Activated CD4-positive, alpha-beta T cell treated with anti-CD3 and anti-CD28 coated beads, Interleukin-2, Interleukin-6, amounts not matched to agents 100 ng/mL and 50 ng/mL, durations not matched to agents 16 hours and 8 hours (primary cell): ENCODE measurements at places on chromosomes 2 and 18.

- no peak for DNase-seq
These were observed 31.5 kb downstream of the FBXO48 start for GRCh38 chr2:68435615-68436014.

- no peak for DNase-seq
These were observed 93.9 kb upstream of the CCDC85A start for GRCh38 chr2:56089931-56090330.

DNA sequence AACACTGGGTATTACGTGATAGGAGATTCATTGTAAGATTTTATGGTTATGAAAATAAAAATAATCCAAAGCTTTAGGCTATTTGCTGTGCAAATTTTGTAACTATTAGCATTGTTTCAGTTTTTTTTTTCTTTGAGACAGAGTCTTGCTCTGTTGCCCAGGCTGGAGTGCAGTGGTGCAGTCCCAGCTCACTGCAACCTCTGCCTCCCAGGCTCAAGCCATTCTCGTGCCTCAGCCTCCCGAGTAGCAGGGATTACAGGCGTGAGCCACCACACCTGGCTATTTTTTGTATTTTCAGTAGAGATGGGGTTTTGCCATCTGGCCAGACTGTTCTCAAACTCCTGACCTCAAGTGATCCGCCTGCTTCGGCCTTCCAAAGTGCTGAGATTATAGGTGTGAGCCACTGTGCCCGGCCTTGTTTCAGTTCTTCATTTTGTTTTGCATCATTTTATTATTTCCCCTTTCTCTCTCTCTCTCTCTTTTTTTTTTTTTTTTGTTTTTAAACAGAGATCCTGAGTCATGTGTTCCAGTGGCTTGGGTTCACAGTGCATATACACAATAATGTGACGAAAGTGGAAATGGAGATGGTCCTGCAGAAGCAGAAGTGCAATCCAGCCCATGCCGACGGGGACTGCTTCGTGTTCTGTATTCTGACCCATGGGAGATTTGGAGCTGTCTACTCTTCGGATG is 25.8 kb downstream of the CASP10 start:
- no peak for DNase-seq

DNA sequence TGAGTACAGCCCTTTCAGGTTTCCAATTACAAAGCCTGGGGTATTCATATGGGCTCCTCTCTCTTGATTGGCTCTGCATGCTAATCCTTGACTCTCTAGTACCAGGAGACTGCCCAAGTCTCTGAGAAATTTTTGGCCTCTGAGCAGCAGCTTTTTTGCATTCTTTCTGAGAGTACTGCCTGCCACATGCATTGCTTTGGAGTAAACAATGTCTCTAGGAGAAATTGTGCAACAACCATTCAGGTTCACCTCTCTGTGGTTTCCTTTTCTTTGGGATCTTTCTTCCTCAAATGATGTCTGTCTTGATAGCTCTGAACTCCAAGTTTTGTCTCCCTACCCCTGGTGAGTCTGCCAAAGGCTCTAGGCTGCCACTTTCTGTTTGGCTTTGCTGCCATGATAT is 115.8 kb upstream of the SETBP1 start:
- no peak for DNase-seq

GRCh38 chr2:9709539-9710285 is 78.9 kb upstream of the YWHAQ start:
- no peak for DNase-seq

DNA sequence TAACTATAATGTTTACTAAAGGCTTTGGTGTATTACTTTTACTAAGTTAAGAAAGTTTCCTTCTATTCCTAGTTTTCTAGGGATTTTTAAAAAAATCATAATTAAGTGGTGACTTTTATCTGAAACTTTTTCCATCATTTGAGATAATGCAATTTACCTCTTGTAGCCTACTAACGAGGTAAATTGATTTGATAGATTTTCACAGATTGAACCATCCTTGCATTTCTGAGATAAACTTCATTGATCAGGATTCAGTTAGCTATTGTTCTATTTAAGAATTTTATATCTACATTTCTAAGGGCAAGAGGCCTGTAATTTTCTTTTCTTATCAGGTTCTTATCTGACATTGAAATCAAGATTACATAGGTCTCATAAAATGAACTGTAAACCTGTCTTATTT is 178.1 kb downstream of the MIB1 start:
- DNase-seq = no peak

DNA sequence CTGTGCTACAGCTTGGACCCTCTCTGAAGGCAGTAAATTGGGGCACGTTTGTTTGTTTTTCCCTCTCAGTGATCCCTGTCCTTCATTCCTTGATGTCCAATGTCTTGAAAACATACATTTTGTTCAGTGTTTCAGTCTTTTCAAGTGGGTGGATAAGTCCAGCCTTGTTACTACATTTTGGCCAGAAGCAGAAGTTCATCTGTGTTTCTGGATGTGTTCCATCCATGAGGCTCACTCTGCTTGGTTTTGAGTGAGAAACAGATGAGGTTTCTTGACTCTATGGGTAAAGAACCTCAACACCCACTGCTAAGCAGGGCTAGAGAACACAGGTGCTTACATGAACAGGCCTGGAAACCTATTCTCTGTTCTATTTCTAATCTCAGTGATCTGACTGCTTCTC is 74.5 kb upstream of the RFX8 start:
- no peak for DNase-seq

- no peak for DNase-seq
These were observed 4.9 kb downstream of the KLHL30 start for GRCh38 chr2:238143239-238143951.

DNA sequence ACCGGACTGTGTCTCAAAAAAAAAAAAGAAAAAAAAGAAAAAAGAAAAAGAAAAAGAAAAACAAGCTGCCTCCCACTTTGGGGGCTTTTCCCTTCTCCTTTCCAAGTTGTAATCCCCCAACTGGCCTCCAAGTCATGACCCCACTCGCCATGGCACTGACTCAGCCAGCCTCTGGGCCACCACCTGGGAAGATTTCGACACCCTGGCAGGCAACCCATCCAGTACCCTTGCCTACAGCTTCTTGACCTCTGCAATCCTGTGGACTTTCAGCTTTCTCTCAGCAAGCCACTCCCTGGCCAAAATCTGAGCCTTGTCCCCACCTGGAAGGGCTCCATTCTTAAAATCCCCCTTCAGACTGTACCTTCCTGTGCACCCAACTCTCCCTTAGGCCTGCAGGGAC is 22.3 kb upstream of the FOSL2 start:
- no peak for DNase-seq

- no peak for DNase-seq
These were observed 39.5 kb downstream of the ACSL3 start for GRCh38 chr2:222900354-222900753.

DNA sequence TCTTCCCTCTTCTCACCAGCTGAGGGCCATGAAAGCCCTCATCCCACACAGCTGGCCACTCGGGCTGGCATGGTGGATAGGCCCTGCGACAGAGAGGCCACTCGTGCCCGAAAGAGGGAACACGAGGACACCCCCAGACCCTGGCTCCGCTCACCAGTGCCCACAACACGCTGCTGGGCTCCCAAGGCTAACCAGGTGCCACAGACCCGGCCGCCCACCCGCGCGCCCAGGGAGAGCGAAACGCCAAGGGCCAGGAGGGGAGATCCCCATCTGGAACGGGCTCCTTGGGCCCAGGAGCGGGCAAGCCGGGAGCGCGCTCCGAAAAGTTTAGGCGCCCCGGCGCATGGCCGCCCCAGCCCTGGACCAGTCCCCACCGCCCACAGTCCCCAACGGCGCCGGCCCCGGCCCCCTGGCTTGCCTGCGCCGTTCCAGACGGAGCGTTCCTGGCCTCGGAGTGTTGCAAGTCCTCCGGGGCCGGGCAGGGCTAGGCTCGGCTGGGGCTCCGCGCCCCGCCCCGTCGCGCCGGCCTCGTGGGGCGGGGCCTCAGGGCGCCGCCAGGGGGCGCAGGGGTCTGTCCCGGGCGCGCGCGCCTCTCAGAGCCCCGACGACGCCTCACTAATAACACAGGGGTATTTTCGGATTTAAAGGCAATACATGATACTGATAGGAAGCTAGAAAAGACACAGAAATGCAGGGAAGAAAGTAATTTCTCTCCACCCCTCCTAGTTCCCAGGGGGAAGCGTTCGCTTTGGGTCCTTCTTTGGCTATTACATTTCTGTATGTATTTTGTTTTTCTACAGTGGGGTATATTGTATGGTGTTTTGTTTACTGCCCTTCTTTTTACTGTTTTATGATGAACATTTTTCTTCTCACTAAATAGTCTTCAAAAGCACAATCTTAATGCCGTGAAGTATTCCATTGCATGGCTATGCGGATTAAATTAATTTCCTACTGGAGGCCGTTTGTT is at the start of gene TMBIM1:
Gene TMBIM1, minus strand, starts transcription at position 456 of the 967 bp plus-strand sequence. CDS start 10,362 bp downstream, outside the sequence.
- DNase-seq = peak; percentile 87
